ENCODE measurements at places on chromosomes 7 and 10. TPM values are rescaled to one million over a fixed set of nuclear protein-coding genes. Genes with fewer than 3 reads are reported as not detected.

DNA sequence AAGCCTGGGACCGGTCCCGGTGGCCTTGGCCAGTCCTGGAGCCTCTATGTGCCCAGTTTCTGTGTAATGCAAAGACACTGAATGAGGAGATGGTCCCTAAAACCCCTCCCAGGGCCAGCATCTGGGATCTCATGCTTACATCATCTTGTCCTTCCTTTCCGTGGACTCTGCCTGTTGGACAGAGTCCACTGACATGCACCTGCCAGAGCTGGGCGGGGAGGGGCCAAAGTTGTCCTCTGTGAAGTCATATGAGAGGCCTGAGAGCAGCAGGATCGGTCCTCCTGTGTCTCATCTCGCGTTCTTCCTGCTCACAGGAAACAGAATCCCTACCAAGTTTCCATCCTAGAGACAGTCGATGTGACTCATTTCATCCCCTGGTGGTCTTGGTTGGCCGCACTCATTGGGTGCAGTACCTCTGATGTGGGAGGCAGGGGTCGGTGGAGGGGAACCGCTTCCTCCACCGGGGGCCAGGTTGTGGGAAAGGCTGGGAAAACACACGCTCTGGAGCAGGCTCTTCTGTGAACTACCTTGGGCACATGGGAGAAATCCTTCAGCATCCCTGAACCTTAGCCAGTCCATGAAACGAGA, 389.6 kb upstream of the PODXL start:
- H3K27ac ChIP-seq, result no peak overlapping the region
- no peaks in the 10 kb centered on the region for H3K27me3 ChIP-seq
- H3K4me1 ChIP-seq, result peaks cover 3% of the 10 kb centered on the region
- H3K4me3 ChIP-seq, result no peak overlapping the region
- no peak for DNase-seq
- no peaks in the 10 kb centered on the region for H3K36me3 ChIP-seq

DNA sequence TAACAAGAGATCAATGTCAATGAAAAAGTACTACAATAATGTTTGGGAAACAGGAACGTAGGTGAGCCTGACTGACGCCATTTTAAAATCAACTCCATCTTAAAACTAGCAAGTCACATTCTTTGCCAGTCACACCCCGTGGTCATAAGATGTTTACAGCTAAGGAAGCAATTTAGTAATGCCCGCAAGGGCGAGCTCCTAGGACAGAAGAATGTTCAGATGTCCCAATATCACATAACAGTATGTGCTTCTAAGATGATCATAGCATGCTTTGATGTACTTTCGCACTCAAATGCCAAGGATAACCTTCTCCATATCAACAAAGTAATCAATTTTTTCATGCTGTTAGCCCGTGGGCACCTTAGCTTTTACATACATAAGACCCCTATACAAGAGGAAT, 113.8 kb upstream of the EGFR start:
- no peak overlapping the region for H3K27ac ChIP-seq
- no peaks in the 10 kb centered on the region for H3K27me3 ChIP-seq
- H3K4me3 ChIP-seq, result no peak overlapping the region
- no peak for DNase-seq
- no peaks in the 10 kb centered on the region for H3K4me1 ChIP-seq
- no peaks in the 10 kb centered on the region for H3K36me3 ChIP-seq

GRCh38 chr7:156969972-156970420, 20.5 kb downstream of the NOM1 start:
- no peak overlapping the region for H3K4me3 ChIP-seq
- no peaks in the 10 kb centered on the region for H3K4me1 ChIP-seq
- DNase-seq, result no peak
- no peaks in the 10 kb centered on the region for H3K27me3 ChIP-seq
- no peak overlapping the region for H3K27ac ChIP-seq

GRCh38 chr7:83648464-83649241, at the start of gene SEMA3E:
Gene SEMA3E, minus strand, starts transcription at chr7:83649139.
- peaks cover 2% of the 10 kb centered on the region for H3K27me3 ChIP-seq
- no peaks in the 10 kb centered on the region for H3K36me3 ChIP-seq
- DNase-seq, result no peak
- no peak within 1 kb of the TSS for H3K27ac ChIP-seq

GRCh38 chr7:117296066-117296465, 26.8 kb downstream of the WNT2 start:
- no peaks in the 10 kb centered on the region for H3K4me1 ChIP-seq
- DNase-seq, result no peak

DNA sequence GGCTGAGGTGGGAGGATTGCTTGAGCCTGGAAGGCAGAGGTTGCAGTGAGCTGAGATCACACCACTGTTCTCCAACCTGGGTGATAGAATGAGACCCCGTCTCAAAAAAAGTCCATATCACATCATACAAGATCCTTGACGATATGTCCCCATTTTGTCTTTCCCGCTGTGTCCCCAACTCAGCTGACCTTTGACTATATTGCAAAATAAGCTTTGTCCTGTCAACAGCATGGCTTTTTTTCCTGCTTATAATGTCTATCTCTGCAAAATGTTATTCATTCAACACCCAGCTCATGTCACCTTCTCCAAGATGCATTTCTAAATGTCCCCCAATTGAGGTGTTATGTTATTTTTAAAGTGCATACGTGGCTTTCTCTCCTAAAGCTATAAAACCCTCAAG, 136.0 kb upstream of the KAT6B start:
- no peak for DNase-seq
- no peaks in the 10 kb centered on the region for H3K27me3 ChIP-seq
- peaks cover 4% of the 10 kb centered on the region for H3K36me3 ChIP-seq
- no peak overlapping the region for H3K27ac ChIP-seq
- no peaks in the 10 kb centered on the region for H3K4me1 ChIP-seq

GRCh38 chr10:132365102-132365501, 31.9 kb upstream of the PWWP2B start:
- H3K27me3 ChIP-seq, result no peaks in the 10 kb centered on the region
- no peaks in the 10 kb centered on the region for H3K4me1 ChIP-seq
- no peak overlapping the region for H3K27ac ChIP-seq

DNA sequence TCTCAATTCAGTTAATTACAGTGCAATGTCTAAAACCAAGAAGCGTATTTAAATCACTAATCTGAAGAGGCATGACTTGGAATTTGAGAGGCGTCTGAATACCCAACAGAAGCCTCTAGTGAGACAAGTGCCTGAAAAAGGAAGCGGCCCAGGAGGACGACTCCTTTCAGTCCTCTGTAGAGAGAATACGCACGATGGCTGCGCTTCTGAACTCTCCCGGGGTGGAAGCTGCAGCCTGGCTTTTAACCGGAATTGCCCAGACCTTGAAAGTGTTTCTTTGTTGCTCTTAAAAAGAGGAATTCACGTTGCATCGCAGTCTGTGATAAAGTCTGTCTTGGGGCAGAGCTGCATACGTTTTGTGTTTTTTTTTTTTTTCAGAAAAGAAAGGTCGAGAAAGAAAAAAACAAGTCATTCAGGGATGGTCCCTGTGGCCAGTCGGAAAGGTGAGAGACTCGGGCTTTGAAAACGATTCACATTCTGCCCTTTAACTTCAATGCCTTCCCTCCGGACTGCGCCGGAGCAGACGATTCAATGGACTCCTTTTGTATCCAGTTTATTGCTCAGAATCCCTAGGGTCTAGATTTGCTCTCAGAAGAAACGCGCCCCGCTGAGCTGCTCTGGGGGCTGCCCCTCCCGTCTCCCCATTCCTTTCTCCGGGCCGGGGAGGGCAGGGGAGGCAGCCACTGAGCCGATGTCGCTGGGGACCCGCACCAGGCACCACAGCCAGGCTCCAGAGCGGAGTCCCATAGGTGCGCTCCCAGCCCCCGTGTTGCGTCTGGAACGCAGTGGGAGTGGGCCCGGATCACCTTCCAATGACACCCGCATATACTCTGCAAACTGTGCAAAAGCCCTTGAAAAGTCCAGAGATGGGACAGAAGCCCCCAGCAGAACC, 994 bp upstream of the PTF1A start:
- H3K4me3 ChIP-seq, result no peak overlapping the region
- H3K27ac ChIP-seq, result no peak overlapping the region
- DNase-seq, result no peak
- H3K4me1 ChIP-seq, result no peaks in the 10 kb centered on the region

The CALML5 gene
- total RNA-seq, result not detected

The GIMAP7 gene
- total RNA-seq, result 415 TPM

The NME8 gene
- not detected for total RNA-seq

The TLX1 gene
- total RNA-seq, result not detected

The PCLO gene
- 0.05 TPM for total RNA-seq

The GRID2IP gene
- total RNA-seq, result 0.66 TPM

The C7orf33 gene
- total RNA-seq, result not detected

The ANKRD26 gene
- total RNA-seq, result 9.3 TPM

The EVX1 gene
- total RNA-seq, result not detected
